ENCODE measurements at places on chromosomes 5 and 9.

GRCh38 chr5:33806738-33807442 lies 84.9 kb downstream of the ADAMTS12 start:
- DNase-seq = no peak

DNA sequence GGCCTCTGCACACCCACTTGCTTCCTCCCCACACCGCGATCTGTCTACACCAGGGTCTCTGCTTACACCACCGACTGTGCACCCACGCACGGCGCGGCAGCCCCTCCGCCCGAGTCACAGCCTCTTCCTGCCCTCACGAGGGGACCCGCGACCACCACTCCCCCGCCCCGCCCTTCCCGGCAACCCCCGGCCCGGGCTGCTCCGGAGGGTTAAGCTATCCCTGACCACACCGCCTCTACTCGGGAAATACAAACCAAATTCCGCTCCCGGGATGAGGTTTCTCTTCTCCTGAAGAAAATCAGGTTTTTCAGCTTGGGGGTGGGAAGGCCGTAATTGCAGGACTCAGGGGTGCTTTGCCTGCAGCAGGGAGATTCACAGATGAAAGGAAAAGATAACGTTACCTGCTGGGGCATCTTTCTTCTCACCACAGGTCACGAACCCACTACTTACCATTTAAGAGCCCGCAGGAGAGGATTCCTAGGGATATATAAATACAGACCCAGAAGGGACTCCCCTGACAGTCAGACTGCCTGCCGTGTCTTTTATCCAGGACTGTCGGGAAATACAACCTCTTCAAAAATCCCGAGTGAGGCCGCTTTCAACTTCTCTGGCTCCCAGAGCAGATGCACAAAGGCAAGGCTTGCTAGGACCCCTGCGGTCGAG lies 63.5 kb downstream of the ROR2 start:
- DNase-seq = no peak

GRCh38 chr5:109690242-109690974 lies 681 bp downstream of the MAN2A1 start:
- no peak for DNase-seq

GRCh38 chr5:140986117-140986521 lies 19.8 kb downstream of the PCDHAC2 start:
- no peak for DNase-seq

- DNase-seq = no peak
Observed at GRCh38 chr5:83562071-83562606, 90.6 kb downstream of the VCAN start.

DNA sequence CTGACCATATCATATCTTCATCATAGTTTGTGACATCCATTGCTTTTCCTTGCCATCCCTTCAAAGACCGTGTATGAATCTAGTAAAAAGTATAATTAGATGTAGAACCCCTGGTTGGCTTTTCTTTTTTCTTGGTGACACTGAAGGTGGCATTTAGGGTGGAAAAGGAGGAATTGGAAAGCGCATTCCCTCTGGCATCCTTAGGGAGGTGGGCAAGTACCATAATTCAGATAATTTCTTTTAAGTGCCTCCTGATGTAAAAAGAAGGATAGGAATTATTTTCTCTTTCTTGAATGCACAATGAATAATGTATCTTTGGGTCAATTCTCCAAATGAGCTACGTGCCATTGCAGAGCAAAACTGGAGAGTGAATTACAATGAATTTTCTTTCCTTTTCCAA lies 73.2 kb upstream of the SMARCA2 start:
- no peak for DNase-seq

DNA sequence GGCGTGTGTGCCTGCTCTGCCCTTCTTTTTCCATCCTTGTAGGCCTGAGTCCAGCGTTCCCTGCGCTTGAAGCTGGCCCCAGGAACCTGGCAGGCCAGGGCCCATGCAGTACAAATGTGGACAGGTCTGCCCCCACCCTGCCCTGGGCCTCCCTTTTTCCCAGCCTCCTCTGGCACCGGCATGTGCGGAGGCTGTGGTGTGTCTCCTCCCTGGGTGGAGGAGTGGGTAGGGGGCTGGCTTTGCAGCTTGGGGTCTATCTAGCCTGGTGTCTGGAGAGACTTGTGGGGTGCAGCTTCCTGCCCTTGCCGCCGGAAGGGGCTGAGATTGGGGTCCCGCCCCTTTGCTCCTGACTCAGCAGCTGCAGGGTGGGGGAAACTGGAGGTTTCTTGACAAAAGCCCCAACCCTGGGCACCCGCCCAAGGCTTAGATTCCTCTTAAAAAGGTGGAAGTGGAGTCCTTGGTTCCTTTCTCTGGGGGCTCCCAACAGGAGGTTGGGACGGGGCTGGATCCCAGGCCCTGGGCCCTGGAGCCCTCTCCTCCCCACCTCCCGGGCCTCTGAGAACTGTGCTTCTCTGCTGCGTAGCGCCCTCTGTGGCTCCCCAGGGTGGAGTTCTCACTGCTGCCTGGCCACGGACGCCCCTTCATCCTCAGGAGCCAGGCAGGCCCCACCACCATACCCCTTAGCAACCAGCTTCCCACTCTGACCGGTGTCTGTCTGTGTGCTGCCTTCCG lies 18.0 kb downstream of the RXRA start:
- no peak for DNase-seq

DNA sequence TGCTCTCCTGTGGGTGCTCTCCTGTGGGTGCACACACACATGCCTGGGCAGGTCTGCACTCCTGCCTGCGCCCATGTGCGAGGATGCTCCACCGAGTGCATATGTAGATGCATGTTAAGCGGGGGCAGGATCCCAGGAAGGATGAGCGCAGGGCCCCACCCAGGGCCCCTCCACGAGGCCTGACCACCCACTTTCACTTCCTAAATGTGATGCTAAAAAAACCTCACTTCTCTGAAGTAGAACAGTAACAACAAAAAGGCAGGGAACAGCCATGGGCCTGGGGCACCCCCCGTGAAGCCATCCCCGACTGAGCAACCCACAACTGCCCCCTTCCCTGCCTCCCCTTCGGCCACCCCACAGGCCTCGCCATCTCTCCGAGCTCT lies 48.2 kb upstream of the SARDH start:
- no peak for DNase-seq

GRCh38 chr9:96199006-96199405 lies 103.0 kb downstream of the HSD17B3 start:
- DNase-seq = no peak
